Midbrain (tissue), 1 donor: ENCODE measurements at places on chromosomes 4 and X.

DNA sequence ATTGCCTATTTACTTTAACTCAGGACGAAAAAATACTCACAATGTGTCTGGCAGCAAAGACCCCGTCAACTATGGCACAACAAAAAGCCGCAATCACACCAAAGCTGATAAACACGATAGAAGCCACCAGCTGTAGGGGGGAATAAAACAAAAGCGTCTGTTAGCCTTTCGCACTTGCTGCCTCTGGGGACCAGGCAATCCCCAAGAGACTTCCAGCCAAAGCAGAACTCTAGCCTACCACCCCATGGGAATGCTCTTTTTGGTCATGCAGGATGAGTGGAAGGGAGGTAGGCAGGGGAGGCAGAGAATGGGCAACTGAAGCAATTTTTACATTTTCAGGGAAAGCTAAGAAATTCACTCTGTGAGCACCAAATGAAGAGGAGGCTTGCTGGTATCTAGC is 20.1 kb downstream of the TMEM255A start:
- DNase-seq = no peak

GRCh38 chr4:123936621-123937043 is 540.0 kb downstream of the SPRY1 start:
- DNase-seq = no peak

DNA sequence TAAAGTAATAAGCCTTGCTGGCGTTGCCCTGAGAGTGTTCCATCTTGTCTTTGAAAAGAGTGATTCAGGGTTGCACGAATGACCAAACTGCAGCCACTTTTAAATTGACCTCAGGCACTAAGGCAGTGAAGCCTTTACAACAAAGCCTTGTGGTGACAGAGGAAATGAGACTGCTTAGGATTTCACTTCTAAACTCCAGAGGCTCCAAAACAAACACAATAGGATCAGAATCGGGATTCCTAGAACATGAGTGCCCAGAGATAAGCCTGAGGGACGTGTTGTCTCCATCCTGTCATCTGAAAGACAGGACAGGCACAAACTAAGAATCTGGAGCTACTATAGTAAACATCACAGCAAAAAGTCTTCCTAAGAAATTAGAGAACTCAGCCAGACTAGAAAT is 405.2 kb downstream of the PPARGC1A start:
- DNase-seq = no peak

DNA sequence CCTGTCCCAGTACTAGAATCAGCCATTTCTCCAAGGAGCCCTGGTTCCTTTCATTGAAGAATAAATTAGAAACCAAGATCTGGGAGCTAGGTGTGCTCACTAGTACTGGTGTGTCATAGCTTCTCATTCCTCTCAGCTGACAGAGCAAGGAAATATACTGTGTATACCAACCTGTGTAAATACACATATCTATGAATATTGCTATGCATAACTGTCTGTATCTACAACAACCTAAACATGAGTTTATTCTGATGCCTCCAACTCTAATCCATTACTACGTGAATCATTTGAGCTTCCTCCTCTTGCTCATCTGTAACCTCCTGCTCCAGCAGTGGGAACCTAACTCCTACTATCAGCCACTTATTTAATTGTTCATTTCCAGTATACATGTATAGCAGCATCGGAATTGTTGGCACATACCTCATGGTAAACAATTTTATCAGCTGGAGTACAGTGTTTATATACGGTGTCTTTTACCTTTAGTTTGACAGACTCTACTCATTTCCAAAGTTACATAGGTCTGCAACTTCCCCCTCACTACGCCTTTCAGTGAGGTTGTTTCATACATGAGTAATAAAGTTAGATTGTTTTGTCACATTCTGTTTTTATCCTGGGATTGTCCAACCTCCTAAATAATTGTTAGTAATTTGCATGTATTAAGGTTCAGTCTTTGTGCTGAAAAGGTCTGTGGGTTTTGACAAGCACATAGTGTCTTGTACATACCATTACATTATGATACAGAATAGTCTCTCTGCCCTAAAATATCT is 7.1 kb upstream of the SCRG1 start:
- no peak for DNase-seq

GRCh38 chr4:38076153-38076669 is 116.0 kb downstream of the PTTG2 start:
- DNase-seq = no peak

- DNase-seq = peak; percentile 36
Measured at GRCh38 chr4:148056879-148057278, 325.0 kb downstream of the ARHGAP10 start.

DNA sequence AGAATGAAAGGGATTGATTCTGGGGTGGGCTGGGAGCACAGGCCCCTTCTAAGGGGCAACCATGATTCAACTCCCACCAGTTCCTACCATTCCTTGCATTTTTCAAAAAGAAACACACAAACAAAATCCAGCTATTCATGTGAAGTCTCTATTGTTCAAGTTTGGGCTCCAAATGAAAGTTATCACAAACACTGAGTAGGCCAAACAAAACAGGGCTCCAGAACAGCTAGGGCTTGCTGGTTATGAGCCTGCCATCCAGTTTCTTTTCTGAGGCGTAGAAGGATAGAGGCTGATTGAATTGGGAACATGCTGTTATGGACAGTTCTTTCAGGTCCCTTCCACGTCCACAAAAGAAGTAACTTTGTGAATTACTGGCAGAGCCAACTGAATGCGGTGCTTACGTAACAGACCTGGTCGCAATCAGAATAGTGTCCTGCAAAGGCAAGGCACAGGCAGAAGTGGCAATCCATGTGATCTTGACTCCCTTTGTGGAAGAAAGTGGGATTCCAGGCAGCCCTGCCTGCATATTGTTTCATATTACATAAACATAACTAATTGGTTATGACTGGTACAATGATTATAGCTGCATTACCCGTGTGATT is 244.5 kb downstream of the SCFD2 start:
- DNase-seq = peak; percentile 10

DNA sequence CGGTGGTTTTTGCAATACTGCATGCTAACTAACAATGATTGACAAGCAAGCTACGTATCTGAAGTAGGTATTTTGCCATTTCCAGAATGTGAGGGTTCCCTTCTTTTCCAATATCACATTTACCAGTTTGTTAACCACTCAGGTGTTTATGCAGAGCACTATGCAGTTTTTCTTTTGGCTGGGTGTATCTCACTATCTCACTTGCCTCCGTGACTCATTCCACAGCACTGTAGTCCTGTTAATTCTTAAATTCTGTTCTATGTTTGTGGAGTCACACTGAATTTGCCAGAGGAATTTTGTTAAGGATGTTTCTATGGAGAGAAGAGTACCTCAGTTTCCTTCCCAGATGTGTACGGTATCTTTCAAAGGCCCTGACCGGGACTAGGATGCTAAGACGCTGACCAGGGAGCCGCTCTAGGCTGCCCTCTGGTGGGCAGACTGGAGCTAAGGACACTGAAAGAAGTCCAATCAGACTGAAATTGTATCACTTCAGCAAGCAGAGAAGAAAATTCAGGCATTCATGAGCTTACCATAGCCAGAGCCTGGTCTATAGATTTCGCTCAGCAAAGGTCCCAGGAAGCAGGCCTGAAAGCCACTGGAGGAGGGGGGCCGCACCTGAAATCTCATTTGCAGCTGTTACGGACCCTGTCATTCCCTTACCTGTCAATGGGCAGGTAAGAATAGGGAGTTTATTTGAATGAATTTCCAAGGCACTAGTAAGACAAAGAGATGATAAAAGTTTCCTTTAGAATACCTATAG is 388.4 kb upstream of the SPOCK3 start:
- DNase-seq = peak; percentile 70

- DNase-seq = no peak
Measured at GRCh38 chr4:101037938-101038413, 309.4 kb downstream of the PPP3CA start.

GRCh38 chrX:70219938-70220764 is 14.3 kb upstream of the AWAT1 start:
- no peak for DNase-seq

DNA sequence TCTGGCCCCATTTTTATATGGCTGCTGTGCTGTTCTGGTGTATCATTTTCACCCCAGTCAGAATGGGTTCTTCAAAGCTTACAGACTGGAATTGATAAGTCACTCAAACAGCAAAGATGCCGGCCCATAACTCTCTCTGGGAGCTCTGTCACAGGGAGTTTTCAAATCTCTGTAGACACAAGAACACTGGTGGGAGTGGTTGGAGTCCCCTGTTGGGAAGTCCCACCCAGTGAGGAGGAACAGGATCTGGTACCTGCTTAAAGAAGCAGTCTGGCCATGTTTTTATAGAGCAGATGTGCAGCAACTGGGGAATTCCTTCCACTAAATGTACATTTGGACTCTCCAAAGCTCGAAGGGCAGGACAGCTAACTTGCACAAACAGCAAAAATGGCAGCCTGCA is 69.3 kb upstream of the UGT2B7 start:
- DNase-seq = no peak

DNA sequence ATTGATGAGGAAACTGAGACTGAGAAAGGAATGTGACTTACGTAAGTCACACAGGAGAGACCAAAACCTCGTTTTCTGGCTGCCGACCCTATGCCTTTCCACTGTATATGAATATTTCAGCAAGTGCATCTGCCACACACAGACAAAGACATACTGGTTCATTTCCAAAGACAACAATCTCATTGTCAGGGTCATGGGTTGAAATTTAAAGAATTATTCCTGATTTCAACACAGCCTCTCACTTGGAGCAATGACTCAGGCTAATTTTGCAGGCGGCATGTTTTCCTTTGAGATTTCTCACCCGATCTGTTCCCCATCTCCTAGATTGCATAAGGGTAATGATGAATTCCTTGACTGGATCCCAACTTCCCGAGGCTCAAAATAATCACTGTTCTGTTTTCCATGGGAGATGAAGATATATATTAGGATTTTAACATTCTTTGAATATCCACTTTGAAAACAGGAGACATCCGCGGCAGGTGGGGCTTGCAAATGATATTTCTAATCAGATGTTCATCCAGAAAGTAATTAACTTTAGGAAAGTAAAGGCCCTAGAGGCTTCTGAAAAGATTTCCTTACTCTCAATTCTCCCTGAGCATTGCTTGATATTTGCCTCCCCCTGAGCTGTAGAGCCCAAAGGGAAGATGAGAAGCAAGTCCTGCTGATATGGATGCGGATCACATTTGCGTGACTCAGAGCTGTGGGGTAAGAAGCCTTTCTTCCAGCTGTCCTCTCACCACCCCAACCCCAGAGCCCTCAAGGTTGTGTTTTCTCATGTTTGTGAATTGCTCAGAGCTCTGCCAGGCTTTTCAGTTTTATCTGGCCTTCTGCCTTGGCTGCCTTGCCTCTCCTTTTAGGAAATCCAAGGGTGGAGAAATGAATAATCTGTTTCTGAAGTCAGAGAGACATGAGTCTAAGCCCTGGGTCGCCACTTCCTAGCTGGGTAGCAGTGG is 361.1 kb upstream of the BOD1L1 start:
- DNase-seq = peak; percentile 20

- DNase-seq = no peak
Measured at GRCh38 chr4:176186671-176187395, 8.6 kb downstream of the SPATA4 start.

- no peak for DNase-seq
Measured at GRCh38 chr4:66430856-66431255, 760.6 kb upstream of the EPHA5 start.

DNA sequence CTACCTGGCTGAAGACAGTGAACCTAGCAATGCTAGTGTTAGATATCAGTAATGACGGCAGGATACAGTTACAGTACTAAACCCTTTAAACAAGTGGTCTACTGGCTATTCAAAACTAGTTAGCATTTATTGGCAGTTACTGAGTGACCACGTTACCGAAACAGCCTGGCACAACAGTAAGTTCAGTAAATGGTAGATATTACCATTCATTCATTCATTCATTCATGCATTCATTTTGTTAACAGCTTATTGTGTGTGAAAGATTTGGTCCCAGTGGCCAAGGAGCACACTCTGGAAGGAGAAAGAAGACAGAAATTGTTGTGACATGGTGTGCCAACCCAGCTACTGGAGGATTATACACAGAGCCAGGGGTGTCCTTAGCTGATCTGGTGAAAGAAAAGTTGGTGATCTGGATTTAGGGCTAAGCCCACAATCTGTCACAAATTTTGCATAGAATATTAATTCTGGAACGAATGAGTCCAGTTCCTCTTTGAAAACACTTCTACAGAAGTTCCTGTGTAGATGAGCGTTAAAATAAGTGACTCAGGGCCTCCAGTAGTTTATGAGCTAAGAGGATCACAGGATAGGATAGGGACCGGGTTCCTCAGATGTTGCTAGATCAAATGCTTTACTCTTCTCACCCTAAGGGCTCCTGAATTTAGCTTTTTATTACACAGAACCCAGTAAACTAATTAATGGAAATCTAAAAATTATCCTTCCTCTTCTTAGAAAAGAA is 179.1 kb downstream of the CBR4 start:
- no peak for DNase-seq

GRCh38 chr4:44756559-44756958 is 30.2 kb upstream of the GNPDA2 start:
- DNase-seq = no peak

DNA sequence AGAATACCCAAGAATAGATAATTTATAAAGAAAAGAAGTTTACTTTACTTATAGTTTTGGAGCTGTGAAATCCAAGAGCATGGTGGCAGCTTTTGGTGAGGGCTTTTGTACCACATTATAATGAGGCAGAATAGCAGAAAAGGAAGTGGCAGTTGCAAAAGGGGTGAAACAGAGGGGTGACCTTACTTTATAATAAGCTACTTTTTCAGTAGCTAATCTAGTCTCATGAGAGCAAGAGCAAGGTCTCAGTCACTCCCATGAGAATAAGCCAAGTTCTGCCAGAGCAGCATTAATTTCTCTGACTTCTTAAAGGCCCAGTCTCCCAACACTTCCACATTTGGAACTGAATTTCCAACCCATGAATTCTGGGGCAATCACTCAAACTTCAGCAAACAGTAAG is 502.0 kb downstream of the GBA3 start:
- no peak for DNase-seq

GRCh38 chrX:119643696-119644095 is 37.5 kb upstream of the NKRF start:
- no peak for DNase-seq

- no peak for DNase-seq
Measured at GRCh38 chr4:151114338-151114737, 14.9 kb downstream of the RPS3A start.

GRCh38 chr4:177441061-177441802 is 1.0 kb downstream of the AGA start:
- peak; percentile 48 for DNase-seq

GRCh38 chr4:69831646-69832325 is 28.2 kb downstream of the SULT1E1 start:
- peak; percentile 32 for DNase-seq

DNA sequence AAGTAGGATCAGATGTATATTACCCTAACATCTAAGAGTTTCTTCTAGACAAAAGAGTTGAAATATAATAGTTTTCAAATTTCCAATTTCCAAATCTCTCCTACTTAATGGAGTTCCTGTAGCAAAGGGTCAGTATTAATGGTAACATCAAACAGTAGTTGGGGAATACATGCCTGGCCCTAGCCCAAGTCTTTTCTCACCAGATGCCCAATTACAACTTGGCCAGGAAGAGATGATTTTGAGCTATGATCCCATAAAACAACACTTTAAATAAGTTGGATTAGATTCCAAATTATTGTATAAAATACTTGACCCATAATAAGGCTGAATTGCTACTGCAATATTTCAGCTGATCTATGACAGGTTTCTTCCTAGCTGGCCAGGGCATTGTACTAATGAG is 59.9 kb downstream of the MBNL3 start:
- DNase-seq = no peak

- DNase-seq = no peak
Measured at GRCh38 chr4:1683261-1683735, 815 bp downstream of the FAM53A start.
